Activated CD4-positive, alpha-beta memory T cell treated with anti-CD3 and anti-CD28 coated beads for 36 hours (primary cell): ENCODE measurements at places on chromosomes 12 and 14. TPM values are rescaled to one million over a fixed set of nuclear protein-coding genes. Genes with fewer than 3 reads are reported as not detected.

TPPP2 gene
- not detected for total RNA-seq

ACTR6 gene
- total RNA-seq = 60.3 TPM

BBS10 gene
- total RNA-seq = 3.2 TPM

FGF23 gene
- not detected for total RNA-seq

MYRFL gene
- not detected for total RNA-seq

RHOJ gene
- total RNA-seq = not detected

VPS33A gene
- 24.2 TPM for total RNA-seq

FOXG1 gene
- total RNA-seq = not detected

KRT75 gene
- not detected for total RNA-seq

CLEC2A gene
- total RNA-seq = not detected

TC2N gene
- 46.6 TPM for total RNA-seq

OTOGL gene
- not detected for total RNA-seq

KLHDC2 gene
- 27.8 TPM for total RNA-seq

OTUB2 gene
- 2.9 TPM for total RNA-seq

PITPNM2 gene
- total RNA-seq = 6.5 TPM

MYH7 gene
- 0.02 TPM for total RNA-seq
